ENCODE measurements at places on chromosomes 5 and 9.

GRCh38 chr5:86807046-86808031 lies 189.6 kb downstream of the COX7C start:
- no peak for DNase-seq

DNA sequence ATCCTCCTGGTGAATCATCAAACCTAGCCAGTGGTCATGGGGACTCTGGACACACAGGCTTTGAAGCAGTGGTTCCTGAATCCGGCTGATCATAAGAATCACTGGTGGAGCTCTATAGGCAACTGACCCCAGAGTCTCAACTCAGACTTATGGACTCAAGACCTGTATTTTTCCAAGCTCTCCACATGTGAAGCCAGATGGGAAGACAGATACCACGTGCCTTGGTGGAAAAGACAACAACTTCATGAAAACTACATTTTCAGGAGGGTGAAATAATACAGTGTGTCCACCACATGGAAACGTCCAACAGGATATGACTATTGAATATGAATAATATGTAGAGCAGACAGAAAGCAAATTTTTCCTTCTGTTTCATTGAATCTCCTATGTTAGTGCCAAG lies 33.7 kb downstream of the GABRP start:
- no peak for DNase-seq

DNA sequence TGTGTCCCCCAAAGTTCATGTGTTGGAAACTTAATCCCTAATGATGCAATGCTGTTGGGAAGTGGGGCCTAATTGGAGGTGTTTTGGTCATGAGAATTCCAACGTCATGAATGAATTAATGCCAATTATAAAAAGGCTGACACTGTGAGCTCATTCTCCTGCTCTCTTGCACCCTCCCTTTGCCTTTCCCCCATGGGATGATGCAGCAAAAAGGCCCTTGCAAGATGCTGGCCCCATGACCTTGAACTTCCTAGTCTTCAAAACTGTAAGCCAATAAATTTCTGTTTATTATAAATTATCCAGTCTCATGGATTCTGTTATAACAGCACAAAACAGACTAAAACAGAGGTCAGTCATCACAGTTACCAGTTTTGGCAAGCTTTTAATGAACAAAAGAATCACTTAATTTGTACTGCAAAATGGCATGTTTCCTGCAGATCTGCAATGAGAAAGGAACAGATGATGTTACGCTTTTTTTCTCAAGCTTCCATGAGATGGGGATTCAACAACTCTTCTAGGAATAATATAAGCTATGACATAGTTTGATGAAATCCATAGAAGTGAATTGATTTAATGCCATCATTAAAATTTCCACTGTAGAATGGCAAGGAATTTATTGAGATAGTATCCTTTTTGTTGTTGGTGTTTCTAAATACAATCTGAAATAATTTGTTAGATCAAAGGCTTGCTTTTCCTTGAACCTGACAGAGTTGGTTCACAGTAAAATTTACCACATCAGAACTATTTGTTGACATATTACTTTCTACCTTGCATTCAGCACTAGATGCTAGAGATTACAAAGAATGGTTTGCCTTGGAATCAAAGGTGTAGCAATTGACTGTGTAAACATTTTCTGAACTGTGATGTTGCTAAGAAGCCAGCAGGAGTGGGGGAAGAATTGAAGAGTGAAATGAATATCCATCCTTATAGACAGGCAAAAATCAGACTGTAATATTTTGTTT lies 29.3 kb upstream of the RFK start:
- no peak for DNase-seq

GRCh38 chr9:127916720-127917581 lies at the start of gene ST6GALNAC4:
Gene ST6GALNAC4 (minus strand): TSS chr9:127917041. CDS start chr9:127916419, 622 bp downstream.
- peak; percentile 97 for DNase-seq

DNA sequence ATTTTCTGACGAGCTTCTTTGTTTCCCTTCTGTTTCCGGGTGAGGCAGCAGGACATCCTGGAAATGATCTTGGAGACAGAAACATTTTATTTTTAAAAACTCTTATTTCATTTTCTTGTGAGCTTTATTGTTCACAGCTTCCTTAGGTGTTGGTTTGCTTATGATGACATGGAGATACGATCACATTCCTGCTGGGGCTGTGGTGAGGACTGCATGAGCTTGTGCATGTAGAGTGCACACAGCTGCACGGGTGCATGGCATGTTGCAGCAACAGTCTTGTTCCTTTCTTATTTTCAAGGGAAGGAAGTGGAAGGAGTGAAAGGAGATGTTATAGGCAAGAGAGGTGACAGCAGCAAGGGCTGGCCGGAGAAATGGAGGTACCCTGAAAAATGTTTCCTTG lies 1.2 kb downstream of the BTNL8 start:
- DNase-seq, result no peak

DNA sequence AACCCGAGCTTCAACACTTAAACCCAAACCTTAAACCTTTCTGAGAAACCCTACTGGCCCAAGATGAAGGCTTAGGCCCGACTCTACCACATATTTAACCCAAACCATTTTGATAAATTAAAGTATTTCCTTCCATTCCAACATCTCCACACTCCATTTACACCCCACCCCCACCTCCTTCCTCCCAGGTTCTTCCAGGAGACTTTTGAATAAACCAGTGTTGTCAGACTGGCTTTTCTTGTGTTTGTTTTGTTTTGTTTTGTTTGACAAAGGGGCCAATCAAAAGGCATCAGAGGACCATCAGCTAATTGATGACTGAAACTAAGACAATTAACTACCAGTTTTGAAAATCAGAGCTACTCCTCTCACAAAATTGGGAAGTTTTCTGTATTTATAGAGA lies 4.6 kb upstream of the ZNF608 start:
- no peak for DNase-seq

- no peak for DNase-seq
These were observed 106.8 kb upstream of the NREP start for GRCh38 chr5:111863801-111864200.

- peak; percentile 52 for DNase-seq
These were observed 139.8 kb upstream of the RPS23 start for GRCh38 chr5:82417776-82418607.

GRCh38 chr5:171444582-171444981 lies 25.1 kb downstream of the FGF18 start:
- no peak for DNase-seq

- no peak for DNase-seq
These were observed 159.7 kb upstream of the VLDLR start for GRCh38 chr9:2461892-2462291.

DNA sequence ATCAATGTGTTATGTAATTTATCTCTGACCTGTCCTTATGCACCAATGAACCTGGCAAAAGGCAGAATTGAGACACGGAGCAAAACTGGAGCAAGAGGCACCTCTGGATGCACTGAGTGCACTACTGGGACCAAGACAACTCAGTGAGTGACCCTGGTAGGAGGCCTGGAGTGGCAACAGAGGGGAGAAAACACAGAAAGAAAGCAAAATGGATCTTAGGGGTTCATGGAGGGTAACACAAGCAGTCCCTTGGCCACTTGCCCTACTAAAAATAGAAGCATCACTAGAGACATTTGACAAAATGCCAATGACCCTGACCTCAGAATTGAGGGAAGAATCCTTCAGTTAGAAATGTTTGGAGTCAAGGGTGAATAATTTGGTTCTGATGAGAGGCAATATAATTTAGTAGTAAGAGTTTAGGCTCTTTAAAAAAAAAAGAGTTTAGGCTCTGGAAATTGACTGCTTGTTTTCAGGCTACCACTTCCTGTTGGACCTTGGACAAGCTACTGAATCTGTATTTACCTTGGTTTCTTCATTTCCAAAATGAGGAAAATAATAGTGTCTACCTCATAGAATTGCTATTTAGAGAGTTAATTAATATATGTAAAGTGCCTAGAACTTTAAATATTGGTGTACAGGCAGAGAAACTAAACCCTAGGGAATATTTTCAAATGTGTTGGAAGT lies 234.9 kb upstream of the TARS1 start:
- DNase-seq, result no peak

DNA sequence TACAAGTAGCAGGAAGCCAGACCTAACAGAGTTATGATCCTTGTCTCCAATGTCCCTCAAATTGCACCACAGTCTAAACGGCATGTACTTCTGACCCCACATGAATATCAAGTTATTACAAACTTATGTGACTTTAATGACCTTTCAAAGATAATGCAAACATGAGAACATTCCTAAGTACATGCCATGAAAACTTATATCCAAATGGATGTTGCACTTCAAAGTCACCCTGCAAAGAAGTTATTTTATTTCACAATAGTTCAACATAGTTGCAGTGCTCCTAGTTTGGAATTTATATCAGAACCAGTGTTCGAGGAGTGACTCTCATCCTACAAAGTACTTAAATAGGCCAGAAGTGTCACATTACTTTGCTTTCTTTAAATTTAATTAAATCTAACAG lies 41.2 kb upstream of the ITGA1 start:
- DNase-seq, result no peak

DNA sequence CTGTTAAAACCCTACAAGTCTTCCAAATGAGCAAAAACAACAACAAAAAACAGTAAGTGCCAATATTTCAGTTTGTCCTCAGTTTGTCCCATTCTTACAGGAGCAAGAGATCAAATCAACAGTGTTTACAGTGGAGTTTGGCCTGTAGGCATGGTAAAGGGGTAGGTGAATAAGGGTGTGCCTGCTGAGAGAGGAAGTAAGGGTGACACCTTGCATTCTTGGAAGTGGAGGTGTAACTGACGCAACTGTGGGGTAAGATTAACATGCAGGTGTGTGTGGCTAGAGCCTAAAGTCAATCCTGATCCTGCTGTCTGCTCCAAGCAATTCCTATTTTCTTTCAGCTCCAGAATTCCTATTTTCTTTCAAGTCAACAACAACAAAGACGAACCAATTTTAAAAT lies 43.4 kb downstream of the PFDN1 start:
- no peak for DNase-seq

- DNase-seq, result no peak
These were observed 42.4 kb downstream of the RHOBTB3 start for GRCh38 chr5:95773335-95774059.

- no peak for DNase-seq
These were observed 243.1 kb downstream of the AUH start for GRCh38 chr9:91118704-91119025.

DNA sequence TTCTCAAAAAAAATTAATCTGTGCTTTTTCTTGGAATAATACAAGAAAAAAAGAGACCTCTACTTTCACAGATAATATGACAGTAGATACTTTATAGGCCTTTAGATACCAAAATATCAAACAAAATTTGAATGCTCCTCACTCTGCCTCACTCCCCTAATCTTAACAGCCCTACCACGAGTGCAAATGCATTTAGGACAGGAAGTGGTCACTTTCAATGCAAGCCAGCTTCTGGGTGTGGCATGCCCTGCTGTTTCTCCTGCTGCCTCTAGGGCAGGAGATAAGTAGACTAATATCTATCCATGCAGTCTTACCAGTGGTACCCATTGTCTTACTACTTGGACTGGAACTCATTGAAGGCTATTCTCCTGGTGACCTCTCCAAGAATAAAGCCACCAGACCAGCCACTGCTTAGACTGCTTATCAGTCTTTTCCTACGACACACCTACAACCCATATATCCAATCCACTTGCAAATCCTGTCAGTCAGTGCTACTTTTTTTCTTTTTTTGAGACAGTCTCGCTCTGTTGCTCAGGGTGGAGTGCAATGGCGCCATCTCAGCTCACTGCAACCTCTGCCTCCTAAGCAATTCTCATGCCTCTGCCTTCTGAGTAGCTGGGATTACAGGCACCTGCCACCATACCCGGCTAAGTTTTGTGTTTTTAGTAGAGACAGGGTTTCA lies 23.0 kb downstream of the FRRS1L start:
- no peak for DNase-seq

- no peak for DNase-seq
These were observed 195.7 kb downstream of the CDK5RAP2 start for GRCh38 chr9:120383999-120384924.

- no peak for DNase-seq
These were observed 79.3 kb upstream of the OTULINL start for GRCh38 chr5:14502294-14502690.

DNA sequence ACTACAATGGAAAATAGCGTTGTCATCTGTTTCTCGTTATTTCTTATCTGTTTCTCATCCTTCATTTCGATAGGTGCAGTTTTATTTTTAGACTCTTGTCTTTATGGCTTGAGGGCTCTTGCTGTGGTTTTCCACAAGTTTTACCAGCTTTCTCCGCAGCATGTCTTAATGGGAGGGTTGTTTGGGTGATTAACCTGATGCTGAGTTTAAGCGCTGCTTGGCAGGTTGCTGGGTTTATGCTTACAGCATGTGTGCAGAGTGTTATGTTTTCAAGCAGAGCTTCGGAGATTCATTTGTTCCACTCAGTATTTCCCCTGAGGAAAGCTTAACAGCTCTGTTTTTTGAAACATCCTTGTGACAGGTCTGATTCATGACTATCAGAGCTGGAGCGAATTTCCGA lies 154.0 kb downstream of the SLC12A2 start:
- DNase-seq, result no peak

DNA sequence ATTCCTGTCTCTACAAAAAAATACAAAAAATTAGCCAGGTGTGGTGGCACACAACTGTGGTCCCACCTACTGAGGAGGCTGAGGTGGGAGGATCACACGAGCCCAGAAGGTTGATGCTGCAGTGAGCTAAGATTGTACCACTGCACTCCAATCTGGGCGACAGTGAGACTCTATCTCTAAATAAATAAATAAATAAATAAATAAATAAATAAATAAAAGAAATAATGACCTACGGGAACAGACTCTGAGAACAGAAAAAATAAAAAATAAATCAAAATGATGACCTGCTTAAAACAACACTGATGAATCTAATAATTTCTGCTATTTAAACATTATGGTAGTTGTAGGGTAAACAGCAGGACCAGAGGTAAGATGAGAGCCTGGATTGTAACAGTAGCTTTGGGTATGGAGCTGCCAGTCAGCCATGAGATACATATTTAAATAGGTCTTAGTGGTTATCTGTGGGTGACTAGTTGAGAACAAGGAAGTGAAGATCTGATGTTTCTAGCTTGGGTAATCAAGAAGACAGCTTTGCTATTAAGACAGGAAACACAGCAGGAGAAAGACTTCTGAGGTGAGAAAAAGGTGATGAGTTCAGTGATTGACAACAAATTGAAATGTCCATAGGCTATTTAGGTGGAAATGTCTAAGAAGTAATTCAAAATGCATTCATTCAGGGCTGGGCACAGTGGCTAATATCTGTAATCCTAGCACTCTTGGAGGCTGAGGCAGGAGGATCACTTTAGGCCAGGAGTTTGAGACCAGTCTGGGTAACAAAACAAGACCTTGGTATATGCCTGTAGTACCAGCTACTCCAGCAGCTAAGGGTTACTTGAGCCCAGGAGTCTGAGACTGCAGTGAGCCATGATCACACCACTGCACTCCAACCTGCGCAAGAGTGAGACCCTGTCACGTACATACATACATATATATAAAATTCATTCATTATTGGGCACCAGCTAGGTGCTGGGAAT lies 11.0 kb downstream of the RNF145 start:
- no peak for DNase-seq

GRCh38 chr5:161847447-161847846 lies 473 bp upstream of the GABRA1 start:
- no peak for DNase-seq
